Activated T-helper 2 cell treated with anti-CD3 and anti-CD28 coated beads, Interferon-gamma antibody, Interleukin-2, Interleukin-4, amounts not matched to agents 10 μg/mL and 5 μg/mL and 100 μg/mL, durations not matched to agents 14 hours and 24 hours and 36 hours (primary cell): ENCODE measurements at places on chromosomes 16 and 17. TPM values are rescaled to one million over a fixed set of nuclear protein-coding genes. Genes with fewer than 3 reads are reported as not detected.

- H3K4me1 ChIP-seq, result peaks cover 45% of the 10 kb centered on the region
- peak overlapping the region; percentile 69 for H3K27ac ChIP-seq
- peaks cover 67% of the 10 kb centered on the region for H3K36me3 ChIP-seq
- peak; percentile 71 for DNase-seq
- peak overlapping the region; percentile 66 for H3K4me3 ChIP-seq
Observed at GRCh38 chr17:74210191-74211140, 2.9 kb upstream of the TTYH2 start.

DNA sequence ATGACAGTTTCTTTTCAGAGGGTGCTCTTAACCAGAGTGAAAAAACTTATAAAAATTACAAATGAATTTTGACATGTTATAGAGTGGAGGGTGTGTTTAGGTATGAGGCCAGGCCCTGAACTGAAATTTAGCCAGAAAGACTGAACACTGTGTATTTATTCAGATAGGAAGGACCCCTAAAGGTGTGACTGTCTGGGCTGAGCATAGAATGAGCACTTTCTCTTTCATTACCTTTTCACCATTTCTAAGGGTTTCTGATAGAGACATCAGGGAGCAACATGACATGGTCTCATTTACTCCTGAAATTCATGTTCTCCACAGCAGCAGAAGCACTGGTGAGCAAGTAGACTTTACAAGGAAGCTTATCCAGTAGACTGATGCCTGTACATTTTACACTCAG is 32.9 kb downstream of the MRTFB start:
- H3K4me3 ChIP-seq, result no peak overlapping the region
- H3K4me1 ChIP-seq, result peaks cover 13% of the 10 kb centered on the region
- no peak overlapping the region for H3K27ac ChIP-seq
- H3K27me3 ChIP-seq, result no peaks in the 10 kb centered on the region
- H3K36me3 ChIP-seq, result no peaks in the 10 kb centered on the region
- no peak for DNase-seq

DNA sequence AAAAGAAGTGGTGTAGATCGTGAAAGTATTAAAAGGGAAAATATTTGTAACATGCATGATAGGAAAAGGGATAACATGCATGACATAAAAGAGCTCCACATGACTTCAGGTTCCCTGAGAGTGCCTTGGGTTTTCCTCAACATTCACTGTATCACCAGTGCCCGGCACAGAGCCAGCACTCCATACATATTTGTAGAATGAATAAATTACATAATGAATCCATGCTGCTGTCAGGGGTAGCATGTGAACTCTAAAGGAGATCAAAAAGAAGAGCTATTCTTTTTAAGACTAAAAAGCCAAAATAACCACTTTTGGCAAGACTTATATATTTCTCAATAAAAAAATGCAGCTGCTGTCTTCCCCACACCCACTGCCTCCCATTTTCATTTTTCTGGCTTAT is 2.7 kb upstream of the ZNF594 start:
- peaks cover 26% of the 10 kb centered on the region for H3K36me3 ChIP-seq
- no peak overlapping the region for H3K4me3 ChIP-seq

- no peak overlapping the region for H3K27ac ChIP-seq
- no peak overlapping the region for H3K4me3 ChIP-seq
- H3K4me1 ChIP-seq, result peaks cover 32% of the 10 kb centered on the region
- no peak for DNase-seq
- no peaks in the 10 kb centered on the region for H3K27me3 ChIP-seq
Observed at GRCh38 chr17:8918807-8919465, 46.6 kb downstream of the PIK3R5 start.

DNA sequence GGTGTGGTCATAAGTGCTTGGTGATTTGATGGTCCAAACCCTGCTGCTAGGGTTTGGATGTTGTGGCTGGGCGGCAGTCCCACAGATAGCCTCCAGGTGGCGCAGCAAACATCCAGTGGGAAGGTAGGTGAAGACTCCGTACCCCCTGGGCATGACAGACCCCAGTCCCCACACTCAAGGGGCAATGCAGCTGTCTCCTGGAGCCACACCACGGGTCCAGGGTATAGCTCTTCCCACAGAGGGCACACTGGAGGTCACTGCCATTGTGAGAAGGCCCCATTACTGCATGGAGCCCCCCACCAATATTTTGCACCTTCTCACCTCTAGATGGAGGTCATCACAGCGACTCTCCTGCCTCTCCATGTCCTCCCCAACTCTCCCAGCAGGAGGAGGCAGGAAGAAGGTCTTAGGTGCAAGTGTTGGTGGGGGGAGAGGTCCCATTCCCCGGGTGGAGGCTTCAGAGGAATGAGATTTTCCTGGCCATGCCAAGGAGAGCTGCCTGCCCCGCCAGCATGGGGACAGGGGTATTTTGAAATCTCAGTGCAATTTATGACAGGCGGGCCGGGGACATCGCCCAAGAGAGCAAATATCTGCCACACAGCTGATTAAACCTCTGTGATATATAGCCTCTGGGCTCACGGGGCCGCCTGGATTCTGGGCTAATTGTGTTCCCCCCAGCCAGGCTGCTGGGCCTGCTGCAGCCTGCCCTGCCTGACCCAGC is 17.1 kb upstream of the C17orf113 start:
- peaks cover 11% of the 10 kb centered on the region for H3K27me3 ChIP-seq
- no peak overlapping the region for H3K27ac ChIP-seq
- H3K4me1 ChIP-seq, result peaks cover 12% of the 10 kb centered on the region
- no peak overlapping the region for H3K4me3 ChIP-seq
- peak; percentile 58 for DNase-seq

TRIM72 gene
- 0.11 TPM in 1 of 2 replicates, not detected in the other for total RNA-seq

ACSM2A gene
- 3.8 and 4.6 TPM in 2 replicates for total RNA-seq

DNA sequence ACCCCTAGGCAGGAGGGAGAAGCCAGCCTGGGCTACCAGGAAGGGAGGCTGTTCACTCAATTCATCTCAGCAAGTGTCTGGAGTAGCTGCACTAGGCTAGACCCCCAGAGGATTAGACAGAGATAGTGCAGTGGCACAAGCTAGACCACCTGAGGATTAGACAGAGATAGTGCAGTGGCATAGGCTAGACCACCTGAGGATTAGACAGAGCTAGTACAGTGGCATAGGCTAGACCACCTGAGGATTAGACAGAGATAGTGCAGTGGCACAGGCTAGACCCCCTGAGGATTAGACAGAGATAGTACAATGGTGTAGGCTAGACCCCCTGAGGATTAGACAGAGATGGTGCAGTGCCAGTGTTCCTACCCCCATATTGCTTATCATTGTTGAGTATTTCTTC is 74.1 kb upstream of the SDK2 start:
- H3K27me3 ChIP-seq, result peaks cover 4% of the 10 kb centered on the region
- DNase-seq, result no peak
- H3K4me1 ChIP-seq, result peaks cover 6% of the 10 kb centered on the region
- H3K27ac ChIP-seq, result no peak overlapping the region

DNA sequence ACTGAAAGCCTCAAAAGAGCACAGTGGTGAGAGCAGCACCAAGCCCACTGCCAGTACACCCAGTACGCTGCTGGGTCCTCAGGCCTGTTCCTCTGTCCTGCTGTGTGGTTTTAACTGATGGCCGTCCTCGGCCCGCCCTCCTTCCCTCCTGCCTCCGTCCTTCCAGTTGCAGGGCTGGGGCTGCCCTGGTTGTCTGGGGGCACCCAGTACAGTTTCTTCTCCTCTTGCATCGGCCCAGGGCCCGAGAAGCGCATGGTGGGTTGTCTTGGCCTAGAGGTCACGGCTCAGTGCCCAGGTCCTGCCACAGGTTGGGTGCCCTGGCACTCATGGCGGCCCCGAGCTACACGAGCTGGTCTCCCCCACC is 70.8 kb upstream of the KCTD5 start:
- H3K4me1 ChIP-seq, result peaks cover 4% of the 10 kb centered on the region
- no peak for DNase-seq
- no peaks in the 10 kb centered on the region for H3K27me3 ChIP-seq
- no peak overlapping the region for H3K4me3 ChIP-seq
- H3K27ac ChIP-seq, result no peak overlapping the region
- H3K36me3 ChIP-seq, result peaks cover 25% of the 10 kb centered on the region

DNA sequence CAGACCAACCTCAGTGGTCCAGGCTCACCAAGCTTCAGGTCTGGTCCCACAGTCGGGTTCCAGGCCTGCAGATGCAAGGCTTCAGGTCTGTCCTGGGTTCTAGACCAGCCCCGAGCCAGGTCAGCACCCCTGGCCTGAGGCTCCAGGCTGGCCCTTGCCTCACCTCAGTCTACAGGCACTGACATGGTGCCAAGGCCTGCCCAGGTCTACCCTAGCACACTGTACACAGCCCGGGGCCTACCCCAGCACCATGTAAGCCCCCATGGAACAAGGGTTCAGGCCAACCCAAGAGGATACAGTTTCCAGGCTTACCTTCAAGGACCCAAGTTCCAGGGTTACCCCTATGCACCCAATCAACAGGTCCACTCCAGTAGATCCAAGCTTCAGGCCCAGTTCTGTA is 26.8 kb downstream of the ZFP1 start:
- no peaks in the 10 kb centered on the region for H3K4me1 ChIP-seq
- no peak for DNase-seq
- H3K27ac ChIP-seq, result no peak overlapping the region
- H3K36me3 ChIP-seq, result peaks cover 31% of the 10 kb centered on the region

GRCh38 chr16:22813948-22814710 is at the start of gene HS3ST2:
HS3ST2 (plus strand) TSS chr16:22814162; CDS start chr16:22814611, 449 bp downstream.
- no peak within 1 kb of the TSS for H3K27ac ChIP-seq
- H3K4me3 ChIP-seq, result no peak within 1 kb of the TSS
- peaks cover 3% of the 10 kb centered on the region for H3K4me1 ChIP-seq
- no peak for DNase-seq
- peaks cover 33% of the 10 kb centered on the region for H3K27me3 ChIP-seq
- no peaks in the 10 kb centered on the region for H3K36me3 ChIP-seq
